ENCODE measurements at places on chromosomes 13 and 19. TPM values are rescaled to one million over a fixed set of nuclear protein-coding genes. Genes with fewer than 3 reads are reported as not detected.

The CLEC11A gene
- total RNA-seq = 59.1 TPM

The ADAMTSL5 gene
- 0.86 TPM for total RNA-seq

The CPB2 gene
- 5.5 TPM for total RNA-seq

DNA sequence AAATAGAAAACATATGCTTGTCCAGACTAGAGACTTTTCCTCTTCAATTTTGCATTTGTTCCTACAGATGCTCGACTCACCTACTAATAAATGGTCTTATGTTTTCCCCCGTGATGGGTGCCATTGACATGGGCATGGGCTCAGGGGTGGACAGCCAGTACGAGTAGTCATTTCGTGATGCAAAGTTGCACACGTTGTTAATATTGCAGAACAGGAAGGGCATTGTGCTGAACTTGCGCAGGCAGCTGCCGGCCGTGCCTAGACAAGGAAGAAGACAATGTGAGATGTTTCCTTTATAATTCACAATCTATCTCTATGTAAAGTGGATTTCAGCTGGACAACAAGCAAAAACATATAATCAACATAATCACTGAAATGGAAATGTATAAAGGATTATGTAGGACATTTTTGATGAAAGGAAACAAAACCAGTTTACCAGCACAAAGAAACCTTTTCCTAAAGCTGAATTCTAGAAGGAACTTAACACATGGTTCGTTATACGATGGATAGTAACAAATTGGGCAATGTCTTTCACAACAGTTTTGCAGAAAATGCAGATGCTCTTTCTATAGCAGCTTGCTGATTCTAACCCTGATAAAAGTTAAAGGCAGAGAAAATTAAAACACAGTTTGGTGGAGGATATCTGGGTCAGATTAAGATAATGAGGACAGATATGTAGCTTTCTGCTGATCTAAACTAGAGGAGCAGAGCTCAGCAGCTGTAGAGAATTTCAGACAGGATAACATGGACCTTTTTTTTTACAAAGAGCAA lies 145.7 kb downstream of the COL4A1 start:
- no peak overlapping the region for H3K27ac ChIP-seq
- no peak for DNase-seq
- peaks cover 18% of the 10 kb centered on the region for H3K36me3 ChIP-seq
- H3K4me3 ChIP-seq = no peak overlapping the region
- no peaks in the 10 kb centered on the region for H3K4me1 ChIP-seq
- no peaks in the 10 kb centered on the region for H3K27me3 ChIP-seq

The GZMM gene
- total RNA-seq = 2.5 TPM

- no peaks in the 10 kb centered on the region for H3K4me1 ChIP-seq
- DNase-seq = no peak
- no peaks in the 10 kb centered on the region for H3K27me3 ChIP-seq
- H3K27ac ChIP-seq = no peak overlapping the region
- no peaks in the 10 kb centered on the region for H3K36me3 ChIP-seq
These were observed 18.2 kb downstream of the COMP start for GRCh38 chr19:18772620-18773587.

- no peak overlapping the region for H3K27ac ChIP-seq
- H3K36me3 ChIP-seq = no peaks in the 10 kb centered on the region
- DNase-seq = no peak
These were observed 76.2 kb upstream of the TNFSF11 start for GRCh38 chr13:42497798-42498197.

- no peak within 1 kb of the TSS for H3K4me3 ChIP-seq
- no peaks in the 10 kb centered on the region for H3K4me1 ChIP-seq
- no peak for DNase-seq
- no peaks in the 10 kb centered on the region for H3K36me3 ChIP-seq
- H3K27ac ChIP-seq = no peak within 1 kb of the TSS
- H3K27me3 ChIP-seq = peaks cover 5% of the 10 kb centered on the region
These were observed at the start of gene FFAR1 for GRCh38 chr19:35347171-35347929. Gene FFAR1, plus strand, starts transcription at chr19:35347902. Its CDS starts 3,650 bp downstream, at chr19:35351552.

The CATSPERD gene
- total RNA-seq = not detected
